Right ventricle myocardium inferior (tissue), 1 donor: ENCODE measurements at places on chromosomes 7 and 10. TPM values are rescaled to one million over a fixed set of nuclear protein-coding genes. Genes with fewer than 3 reads are reported as not detected.

DNA sequence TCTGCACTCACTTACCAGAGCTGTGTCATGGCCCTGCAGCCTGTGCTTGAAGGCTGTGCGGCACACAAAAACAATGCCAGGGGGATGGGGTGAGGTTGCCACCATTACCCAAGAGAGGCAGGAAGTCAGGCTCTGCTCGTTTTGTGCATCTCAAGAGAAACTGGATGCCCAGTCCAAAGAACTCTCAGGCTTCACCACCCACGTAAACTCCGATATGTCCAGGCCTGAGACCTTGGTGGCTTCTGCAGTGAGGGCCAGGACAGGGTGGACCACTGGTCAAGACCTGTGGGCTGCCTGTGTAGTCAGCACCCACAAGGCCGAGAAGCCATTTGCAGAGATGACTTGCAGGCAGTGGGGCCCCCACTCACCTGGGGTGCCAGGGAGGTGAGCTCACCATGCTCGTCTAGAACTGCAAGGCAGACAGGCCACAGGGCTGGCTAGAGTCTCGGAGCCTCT is 54.7 kb upstream of the EBF3 start:
- DNase-seq = no peak

DNA sequence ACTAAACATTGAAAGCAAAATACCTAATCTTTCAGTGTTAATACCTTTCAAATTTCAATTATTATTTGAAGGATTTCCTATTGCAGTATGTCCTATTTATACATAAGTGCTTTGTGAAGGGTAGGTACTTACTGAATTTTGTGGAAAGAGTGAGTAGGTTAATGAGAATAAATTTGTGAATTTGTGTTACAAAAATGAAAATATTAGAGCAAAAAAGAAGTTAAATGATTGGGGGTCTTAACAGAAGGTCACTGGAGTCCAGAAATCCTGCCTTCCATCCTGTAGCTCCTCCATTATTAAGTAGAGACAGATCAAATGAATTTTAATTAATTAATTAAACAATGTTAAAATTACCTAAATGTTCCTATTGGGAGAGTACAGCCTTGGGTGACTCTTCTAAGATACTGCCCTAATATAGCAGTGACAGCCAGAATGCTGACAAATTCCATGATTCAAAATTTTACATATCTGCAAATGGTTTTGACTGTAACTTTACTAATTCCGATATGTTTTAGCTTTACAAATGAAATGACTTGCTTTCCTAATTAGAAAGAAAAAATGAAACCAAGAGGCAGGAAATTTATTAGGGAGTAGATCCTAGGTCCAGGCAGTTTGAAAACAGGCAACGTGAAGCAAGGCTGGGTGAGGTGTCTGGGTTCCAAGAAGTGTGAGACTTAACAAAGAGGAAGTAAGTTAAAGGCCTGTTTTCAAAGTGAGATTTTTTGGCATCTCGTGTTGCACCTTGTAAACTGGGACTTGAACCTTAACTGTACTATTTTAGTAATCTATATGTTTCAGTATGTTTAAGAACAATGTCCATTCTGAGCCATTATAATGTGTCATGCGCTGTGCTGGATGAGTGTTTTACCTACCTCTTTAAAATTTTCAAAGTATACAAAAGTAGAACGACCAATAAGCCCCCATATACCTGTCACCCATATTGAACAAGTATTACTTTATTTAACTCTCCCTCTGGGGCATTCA is 1.5 kb downstream of the PIK3CG start:
- no peak for DNase-seq

- no peak for DNase-seq
Measured at GRCh38 chr7:84700563-84701370, 486.1 kb downstream of the SEMA3D start.

Gene SPRN
- not detected for total RNA-seq

Gene MBLAC1
- total RNA-seq = 2.1 TPM

DNA sequence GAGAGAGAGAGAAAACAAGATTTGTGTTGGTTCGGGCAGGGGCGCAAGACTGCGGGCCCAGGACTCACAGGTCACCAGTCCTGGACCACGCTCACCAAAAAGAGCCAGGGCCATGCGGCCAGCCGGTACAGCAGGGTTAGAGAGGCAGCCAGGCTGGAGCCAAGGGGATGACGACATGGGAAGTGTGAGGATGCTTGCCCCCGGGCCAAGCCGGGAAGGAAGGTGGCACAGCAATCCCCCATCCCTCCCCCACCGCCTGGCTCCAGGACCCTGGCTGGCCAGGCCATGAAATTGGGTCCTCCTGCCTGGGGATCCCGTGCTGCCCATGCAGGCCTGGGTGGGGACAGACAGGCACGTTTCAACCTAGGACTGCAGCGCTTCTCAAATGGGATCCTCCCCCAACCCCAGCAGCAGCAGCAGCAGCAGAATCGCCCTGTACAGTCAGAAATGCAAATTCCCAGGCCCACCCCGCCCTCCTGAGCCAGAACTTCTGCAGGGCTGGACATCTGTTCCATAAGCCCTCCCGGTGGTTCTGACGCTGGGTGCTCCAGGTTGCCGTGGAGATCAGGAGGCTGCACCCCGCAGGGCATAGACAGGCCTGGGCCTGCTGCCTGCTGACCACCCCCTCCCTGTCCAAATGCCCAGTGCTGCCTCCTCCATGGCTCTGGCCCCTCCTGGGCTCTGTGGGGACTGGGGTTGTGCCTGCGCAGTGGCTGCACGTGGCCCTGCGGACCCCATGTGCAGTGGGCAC is 35.0 kb downstream of the YKT6 start:
- DNase-seq = no peak

GRCh38 chr7:47143339-47143738 is 438.6 kb downstream of the TNS3 start:
- DNase-seq = no peak

DNA sequence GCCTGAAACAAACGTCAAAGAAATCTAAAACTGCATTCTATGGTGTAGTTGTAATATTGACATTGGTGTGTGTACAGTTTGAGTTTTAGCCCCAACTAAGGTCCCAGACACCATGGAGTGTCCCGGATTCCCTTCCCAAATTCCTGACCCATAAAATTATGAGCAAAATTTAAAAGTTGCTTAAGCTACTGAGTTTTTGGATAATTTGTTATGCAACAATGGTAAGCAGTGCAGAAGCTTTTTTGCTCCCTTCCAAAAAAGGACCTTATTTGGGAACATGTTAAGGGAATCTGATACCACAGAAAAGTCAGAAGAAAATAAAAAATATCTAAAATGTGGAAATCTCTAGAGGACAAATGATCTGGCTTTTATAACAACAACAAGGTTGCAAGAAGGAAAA is 63.3 kb upstream of the KMT2E start:
- DNase-seq = no peak

- DNase-seq = no peak
Measured at GRCh38 chr7:115260381-115260780, 338.5 kb downstream of the MDFIC start.

Gene OR2A7
- 0.22 TPM for total RNA-seq

DNA sequence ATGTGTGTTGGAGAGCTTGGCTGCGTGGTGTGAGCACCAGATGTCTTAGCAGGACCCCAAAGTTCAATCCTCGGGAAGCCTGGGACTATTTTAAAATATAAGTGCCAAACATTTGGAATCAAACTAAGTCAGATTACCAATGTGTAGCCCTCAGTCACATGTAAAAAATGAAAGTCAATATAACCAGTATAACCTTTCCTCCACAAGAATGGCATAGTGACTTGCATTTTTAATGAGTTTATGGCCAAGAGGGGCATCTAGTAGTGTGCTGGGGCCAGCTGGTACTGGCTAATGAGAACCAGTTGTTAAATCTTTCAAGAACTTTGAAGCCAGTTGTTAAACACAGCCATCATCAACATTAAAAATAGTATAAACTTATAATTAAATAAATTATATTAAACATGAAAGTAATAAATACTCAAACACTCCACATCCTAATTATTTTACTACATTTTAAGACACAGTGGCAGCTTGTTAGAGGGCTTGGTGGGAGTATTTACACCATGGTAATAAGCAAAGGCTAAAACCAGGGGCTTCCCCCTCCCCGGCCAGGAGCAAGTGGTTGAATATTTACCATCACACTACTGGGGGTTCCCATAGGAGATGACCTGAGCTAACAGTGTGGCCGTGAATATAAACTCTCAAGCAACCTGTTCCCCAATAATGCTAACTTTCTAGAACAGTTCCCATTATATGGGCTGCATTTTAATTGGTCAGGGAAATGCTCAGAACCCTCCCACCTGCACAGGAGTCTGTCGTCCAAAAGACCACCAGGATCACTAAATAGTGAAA is 7.9 kb upstream of the FAM170B start:
- no peak for DNase-seq

DNA sequence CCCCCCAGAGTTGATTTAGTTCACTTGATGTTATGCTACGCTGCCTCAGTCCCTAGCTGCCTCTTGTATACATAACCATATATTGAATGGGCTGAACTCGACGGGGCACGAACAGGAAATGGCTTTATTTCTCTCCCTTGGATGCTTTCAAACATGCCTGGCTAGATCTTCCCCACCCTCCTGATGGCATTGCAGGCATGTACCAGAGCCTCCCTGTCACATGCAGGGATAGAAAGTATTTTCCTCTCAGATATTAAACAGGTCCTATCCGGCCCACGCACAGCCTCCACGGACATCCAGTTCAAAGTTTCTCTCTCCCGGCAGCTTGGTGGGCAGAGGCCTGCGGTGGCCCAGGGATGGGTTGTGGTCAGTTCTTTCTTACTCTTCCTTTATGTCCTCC is 422.1 kb downstream of the RPS24 start:
- no peak for DNase-seq

Gene GIMAP2
- total RNA-seq = 6.2 TPM

DNA sequence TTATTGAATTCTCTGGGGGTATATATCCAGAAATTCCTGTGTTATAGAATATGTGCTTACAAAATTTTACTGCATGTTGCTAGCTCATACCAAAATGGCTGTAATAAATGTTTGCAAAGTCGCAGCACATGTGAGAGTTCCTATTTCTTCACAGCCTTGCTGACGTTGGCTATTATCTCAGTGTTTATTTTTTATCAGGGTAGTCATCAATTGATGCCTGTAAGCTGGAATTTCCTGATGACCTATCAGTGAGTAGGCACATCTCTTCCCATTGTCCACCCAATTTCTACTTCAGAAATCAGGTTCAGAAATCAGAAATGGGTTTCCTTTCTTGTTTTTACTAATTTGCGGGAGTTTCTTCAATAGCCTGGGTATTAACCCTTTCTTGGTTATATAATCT is 268.1 kb upstream of the FZD8 start:
- DNase-seq = no peak

- DNase-seq = no peak
Measured at GRCh38 chr10:97279121-97279815, 13.2 kb downstream of the ARHGAP19 start.

Gene IFT22
- total RNA-seq = 26.5 TPM

- no peak for DNase-seq
Measured at GRCh38 chr10:14087566-14087965, 243.2 kb downstream of the FRMD4A start.

GRCh38 chr7:15602236-15602635 is 40.4 kb upstream of the AGMO start:
- DNase-seq = no peak

GRCh38 chr7:55532150-55532917 is 40.0 kb downstream of the VOPP1 start:
- no peak for DNase-seq

- peak; percentile 71 for DNase-seq
Measured at GRCh38 chr10:131657318-131657984, 243.4 kb upstream of the PPP2R2D start.

Gene TTYH3
- total RNA-seq = 15.8 TPM

- DNase-seq = no peak
Measured at GRCh38 chr7:135755351-135755753, 6.7 kb upstream of the FAM180A start.

DNA sequence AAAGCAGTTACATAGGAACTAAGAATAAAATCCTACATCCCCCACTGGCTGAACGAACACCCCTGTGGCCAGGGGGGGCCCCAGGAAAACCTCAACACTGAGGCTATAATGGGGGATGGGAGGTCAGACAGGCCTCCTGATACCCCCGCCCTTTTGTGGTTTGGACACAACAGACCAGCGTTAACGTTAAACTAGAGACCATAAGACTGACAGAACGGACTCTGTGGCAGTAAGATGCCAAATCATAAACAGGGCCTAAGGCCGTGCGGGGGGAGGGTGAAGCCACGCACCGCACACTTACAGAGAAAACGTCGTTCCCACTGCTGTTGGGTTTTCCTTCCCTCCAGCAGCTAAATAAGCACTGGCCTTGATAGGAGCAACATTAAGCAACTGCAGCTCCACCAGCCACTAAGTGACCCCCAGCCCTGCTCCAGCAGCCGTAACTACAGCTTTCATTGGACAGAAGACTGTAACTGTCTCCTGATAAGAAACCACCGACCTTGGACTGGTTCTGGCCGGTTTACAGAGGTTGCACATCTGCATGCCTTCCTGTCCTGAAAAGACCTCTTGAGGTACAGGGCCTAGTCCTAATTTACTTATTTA is 3.4 kb upstream of the PPP2R2D start:
- no peak for DNase-seq

DNA sequence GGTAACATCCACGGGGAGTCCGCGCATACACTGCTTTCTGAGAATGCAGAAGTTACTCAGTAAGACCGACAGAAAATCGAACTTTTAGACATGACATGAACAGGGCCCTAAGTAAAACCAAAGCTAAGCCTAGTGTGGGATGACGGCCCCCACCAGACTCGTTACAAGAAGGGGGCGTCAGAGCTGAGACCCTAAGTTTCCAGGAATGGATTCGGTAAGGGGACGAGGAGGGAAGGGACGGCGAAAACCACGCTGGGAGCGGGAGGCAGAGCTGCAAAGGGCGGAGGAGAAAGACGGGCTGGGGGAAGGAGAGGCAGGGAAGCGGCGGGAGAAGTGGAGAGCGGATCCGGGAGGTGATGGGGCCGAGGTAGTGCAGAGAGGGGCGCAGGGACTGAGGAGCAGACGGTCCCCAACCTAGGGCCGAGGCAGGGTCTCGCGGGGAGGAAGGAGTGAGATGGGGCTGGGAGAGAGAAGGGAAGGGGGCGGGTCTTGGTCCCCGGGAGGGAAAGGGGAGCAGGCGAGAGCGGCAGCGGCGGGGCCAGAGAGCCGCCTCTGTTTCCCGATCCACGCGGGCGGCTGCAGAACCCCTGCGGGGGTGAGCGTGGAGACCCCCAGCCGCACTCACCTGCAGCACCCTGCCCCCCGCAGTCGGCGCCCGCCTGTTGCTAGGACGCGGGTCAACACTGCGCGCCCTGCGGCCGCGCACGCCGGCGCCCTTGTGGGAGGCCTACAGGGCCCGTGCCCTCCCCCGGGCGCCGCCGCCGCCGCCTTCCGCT is 513 bp downstream of the ODAD2 start:
- DNase-seq = no peak
